ENCODE measurements at places on chromosomes 3 and 15. TPM values are rescaled to one million over a fixed set of nuclear protein-coding genes. Genes with fewer than 3 reads are reported as not detected.

GRCh38 chr3:189570916-189571315, 60.3 kb upstream of the TP63 start:
- no peak for DNase-seq

GRCh38 chr3:180959691-180960090, 29.8 kb downstream of the DNAJC19 start:
- no peak for DNase-seq

CATSPER2 gene
- total RNA-seq: 1.4 TPM

GRCh38 chr3:119187266-119187665, 13.9 kb downstream of the UPK1B start:
- no peak for DNase-seq

GRCh38 chr3:105950881-105951600, 82.2 kb upstream of the CBLB start:
- DNase-seq: no peak

CPN2 gene
- not detected for total RNA-seq

GRCh38 chr15:40306908-40307307, 827 bp downstream of the PLCB2 start:
- DNase-seq: no peak

STRC gene
- total RNA-seq: 0.42 TPM

GRCh38 chr3:134929976-134930375, 134.9 kb downstream of the EPHB1 start:
- DNase-seq: no peak

ZMYND10 gene
- 0.99 TPM for total RNA-seq

GRCh38 chr3:136908297-136908696, 46.3 kb downstream of the NCK1 start:
- DNase-seq: no peak

GRCh38 chr15:67178569-67179210, 75.8 kb downstream of the AAGAB start:
- peak; percentile 86 for DNase-seq

DNA sequence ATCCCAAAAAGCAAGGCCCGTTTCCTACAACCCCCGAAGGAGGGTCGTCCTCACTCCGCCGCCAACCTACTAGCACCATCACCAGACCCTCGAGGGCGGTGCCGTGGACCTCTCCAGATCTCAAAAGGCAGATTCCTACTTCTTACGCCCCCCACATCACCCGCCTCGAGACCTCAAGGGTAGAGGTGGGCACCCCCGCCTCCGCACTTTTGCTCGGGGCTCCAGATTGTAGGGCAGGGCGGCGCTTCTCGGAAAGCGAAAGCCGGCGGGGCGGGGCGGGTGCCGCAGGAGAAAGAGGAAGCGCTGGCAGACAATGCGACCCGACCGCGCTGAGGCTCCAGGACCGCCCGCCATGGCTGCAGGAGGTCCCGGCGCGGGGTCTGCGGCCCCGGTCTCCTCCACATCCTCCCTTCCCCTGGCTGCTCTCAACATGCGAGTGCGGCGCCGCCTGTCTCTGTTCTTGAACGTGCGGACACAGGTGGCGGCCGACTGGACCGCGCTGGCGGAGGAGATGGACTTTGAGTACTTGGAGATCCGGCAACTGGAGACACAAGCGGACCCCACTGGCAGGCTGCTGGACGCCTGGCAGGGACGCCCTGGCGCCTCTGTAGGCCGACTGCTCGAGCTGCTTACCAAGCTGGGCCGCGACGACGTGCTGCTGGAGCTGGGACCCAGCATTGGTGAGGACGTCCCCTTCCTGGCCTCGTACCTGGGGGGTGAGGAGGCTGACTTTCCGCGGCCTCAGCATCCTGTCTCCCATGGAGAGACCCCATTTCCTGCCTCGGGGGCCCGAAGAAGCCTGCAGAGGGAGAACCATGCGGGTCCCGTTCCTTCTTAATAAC, at the start of gene MYD88:
Gene MYD88 (plus strand): TSS at position 313 of the 842 bp plus-strand sequence. CDS start 40 bp downstream, at position 353.
- DNase-seq: peak; percentile 22

FEZF2 gene
- not detected for total RNA-seq

IL12A gene
- 0.05 TPM for total RNA-seq

DNA sequence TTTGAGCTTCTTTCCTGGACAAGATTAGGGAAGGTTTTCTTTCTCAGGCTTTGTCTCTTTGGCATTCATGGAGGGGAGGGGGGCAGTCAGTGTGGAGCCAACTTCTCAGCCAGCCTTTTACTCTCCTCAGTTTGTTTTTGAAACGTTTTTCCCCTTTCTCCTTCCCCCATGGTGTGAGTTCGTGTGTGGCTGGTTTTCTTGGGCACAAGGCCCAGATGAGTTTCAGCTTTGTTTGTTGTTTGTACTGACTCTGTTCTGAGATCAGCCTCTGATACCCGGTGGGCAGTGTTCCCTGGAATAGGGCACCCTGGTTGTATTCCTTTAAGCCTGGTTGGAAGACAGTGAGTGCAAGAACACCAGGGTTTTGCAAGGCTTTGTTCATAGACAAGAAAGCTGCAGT, 168.2 kb upstream of the RARB start:
- DNase-seq: no peak

- DNase-seq: peak; percentile 36
Observed at GRCh38 chr3:143979813-143980212, 8.2 kb downstream of the DIPK2A start.

CLDN18 gene
- total RNA-seq: not detected

DNA sequence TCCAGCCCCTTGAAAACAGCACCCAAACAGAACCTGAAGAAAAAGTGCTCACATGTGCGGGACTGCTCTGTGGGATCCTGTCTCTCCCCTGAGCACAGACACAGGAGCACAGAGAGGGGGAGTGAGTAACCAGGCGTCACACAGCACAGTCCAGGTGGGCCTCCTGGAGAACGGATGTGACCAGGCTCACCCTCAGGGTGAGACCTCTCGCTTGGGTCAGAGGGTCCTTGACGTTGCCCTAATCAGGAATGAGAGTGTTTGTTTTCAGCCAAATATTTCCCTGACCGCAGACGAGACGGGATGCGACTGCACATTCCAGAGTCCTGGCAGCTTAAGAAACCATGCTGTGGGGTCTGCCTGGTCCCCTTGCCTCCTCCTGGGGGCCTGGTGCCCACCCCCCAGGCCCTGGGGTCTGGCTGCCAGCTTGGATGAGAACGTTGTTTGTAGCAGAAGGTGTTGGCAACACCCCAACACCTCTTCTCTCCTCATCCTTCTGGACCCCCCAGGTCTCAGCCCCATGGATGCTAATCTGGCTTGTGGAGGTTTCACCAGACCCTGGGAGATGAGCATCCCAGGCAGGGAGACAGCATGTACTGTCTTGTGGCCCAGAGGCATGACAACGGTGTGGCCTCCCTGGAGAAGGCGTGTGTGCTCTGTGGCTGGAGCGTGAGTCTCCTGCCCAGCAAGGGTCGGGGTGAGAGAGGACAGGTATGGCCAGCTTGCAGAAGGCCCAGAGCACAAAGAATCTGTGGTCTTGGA, 42.1 kb upstream of the SLC6A6 start:
- DNase-seq: peak; percentile 63

GRCh38 chr3:146189519-146190173, 28.7 kb upstream of the PLOD2 start:
- peak; percentile 79 for DNase-seq
